ENCODE measurements at places on chromosomes 2 and 18.

DNA sequence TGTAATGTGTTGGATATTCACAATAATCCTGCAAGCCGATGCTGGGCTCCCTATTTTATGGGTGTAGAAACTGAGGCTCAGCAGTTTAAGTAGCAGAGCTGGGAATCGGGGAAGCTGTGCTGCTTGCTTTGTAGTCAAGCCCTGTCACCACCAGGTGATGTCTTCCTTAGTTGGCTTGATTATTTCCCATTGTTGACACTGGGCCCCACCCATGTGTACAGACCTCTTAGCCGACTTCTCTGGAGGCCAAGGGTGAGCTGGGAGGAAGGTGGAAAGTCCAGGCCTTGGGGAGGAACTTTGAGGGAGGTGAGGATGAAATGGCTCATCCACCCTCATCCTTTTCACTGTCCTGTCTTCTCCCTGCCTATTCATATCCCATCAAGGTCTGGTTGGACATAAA lies 60.0 kb downstream of the CAPN13 start:
- DNase-seq, result no peak

- no peak for DNase-seq
Observed at GRCh38 chr2:172119089-172119488, 16.4 kb upstream of the DLX2 start.

- DNase-seq, result no peak
Observed at GRCh38 chr2:203238292-203238703, 520 bp upstream of the CYP20A1 start.

- DNase-seq, result no peak
Observed at GRCh38 chr2:60549238-60549927, 4.1 kb downstream of the BCL11A start.

- DNase-seq, result no peak
Observed at GRCh38 chr2:207487650-207488311, 42.0 kb upstream of the CREB1 start.

GRCh38 chr2:203412546-203413331 lies 84.5 kb downstream of the ABI2 start:
- DNase-seq, result no peak

GRCh38 chr2:200742426-200742825 lies 69.3 kb upstream of the BZW1 start:
- no peak for DNase-seq

- no peak for DNase-seq
Observed at GRCh38 chr18:74316257-74317170, 875 bp downstream of the C18orf63 start.

DNA sequence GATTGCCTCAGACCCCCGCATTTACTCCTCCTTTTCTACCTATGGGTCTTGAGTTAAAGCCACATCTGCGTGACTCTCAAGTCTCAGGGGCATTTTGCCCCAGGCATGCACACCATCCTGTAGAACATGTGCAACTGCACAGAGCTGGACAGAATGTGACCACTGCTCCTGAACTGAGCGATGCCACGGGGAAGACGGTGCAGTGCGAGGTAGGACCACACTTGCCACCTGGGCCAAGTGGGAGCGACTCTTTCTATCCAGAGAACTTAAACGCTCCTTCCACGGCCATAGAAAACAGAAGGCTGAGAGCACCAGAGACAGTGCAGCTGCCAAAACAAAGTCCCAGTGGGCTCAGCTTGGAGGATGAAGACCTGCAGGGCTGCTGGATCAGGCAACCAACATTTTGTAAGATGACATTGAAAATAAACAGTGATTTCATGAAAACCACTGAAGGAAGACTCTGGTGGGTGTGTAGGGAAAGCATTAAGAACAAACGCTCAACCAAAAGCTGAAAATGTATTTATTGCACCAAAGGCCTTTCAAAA lies 149.0 kb upstream of the HDAC4 start:
- no peak for DNase-seq

DNA sequence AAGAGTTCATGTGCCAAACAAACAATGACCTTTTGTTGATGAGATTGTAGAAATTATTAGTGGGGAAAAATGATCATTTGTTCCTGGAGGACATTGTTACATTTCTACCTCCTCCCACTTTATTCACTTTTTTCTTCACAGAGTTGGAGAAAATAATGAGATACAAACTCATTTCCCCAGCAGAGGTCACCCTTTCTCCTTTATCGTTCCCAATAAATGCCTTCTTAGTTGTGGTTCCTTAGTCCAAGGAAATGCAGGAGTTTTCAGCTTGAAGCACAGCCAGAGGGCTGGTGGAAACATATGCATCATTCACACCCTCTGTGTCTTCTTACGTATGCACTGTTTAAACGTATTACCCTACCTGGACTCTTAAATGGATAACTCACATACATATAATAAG lies 108.8 kb downstream of the SLC4A3 start:
- DNase-seq, result no peak

DNA sequence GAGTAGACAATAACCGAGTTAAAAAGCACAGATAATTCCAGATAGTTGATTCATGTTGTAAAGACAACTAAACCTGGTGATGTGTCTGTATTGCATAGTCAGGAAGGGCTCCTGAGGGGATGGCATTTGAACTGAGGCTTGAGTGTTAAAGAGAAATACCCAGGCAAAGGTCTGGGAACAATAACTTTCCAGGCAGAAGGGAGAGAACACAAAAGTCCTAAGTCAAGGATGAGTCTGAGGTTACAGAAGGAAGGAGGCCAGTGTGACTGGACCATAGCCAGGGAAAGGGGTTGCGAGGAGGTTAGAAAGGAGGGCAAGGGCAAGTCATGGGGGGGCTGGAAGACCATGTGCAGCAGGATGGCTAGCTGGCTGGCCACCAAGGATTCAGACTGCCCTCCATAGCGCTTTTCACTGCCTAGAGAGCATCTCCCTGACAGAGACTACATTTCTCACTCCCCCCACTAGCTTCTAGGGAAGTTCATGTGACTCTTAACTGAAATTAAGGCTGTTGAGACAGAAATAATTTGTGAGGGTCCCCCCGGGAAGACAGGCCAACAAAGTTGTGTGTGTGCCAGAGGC lies 135.5 kb upstream of the CREB1 start:
- no peak for DNase-seq

GRCh38 chr2:45739796-45740485 lies 88.5 kb downstream of the PRKCE start:
- no peak for DNase-seq

GRCh38 chr2:9498210-9498609 lies 23.9 kb downstream of the IAH1 start:
- DNase-seq, result no peak

- DNase-seq, result no peak
Observed at GRCh38 chr2:102184568-102184967, 2.3 kb upstream of the IL1RL2 start.

DNA sequence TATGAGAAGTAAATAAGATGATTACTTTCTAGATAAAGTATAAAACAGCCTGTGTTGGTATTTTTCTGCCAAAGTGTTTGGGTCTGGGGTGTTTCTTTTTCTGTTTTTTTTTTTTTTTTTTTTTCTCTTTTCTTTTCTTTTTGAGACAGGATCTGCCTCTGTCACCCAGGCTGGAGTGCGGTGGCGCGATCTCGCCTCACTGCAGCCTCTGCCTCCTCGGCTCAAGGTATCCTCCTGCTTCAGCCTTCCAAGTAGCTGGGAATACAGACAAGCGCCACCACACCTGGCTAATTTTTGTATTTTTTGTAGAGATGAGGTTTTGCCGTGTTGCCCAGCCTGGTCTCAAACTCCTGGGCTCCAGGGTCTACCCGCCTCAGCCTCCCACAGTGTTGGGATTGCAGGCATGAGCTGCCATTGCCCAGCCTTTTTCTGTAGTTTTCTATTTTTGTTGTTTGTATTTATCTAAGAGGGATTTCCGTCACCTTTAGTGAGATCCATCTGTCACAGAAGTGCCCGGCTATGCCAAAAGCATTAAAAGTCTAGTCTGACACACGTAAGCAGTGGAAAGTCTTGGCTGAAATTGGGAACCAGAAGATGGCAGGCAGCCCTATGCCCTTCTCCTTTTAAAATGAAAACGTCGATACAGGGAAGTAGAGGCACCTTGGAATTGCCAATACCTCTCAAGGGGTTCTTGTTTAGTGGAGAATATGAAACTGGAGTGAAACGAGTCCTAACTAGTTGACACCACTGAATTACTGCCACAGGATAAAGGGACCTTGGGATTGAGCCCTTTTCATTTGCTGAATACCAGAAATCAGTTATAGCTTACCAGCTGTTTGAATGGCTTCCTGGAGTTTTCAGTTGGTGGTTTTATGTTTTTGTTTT lies 14.0 kb downstream of the UGP2 start:
- no peak for DNase-seq

- DNase-seq, result no peak
Observed at GRCh38 chr2:190415794-190416775, 7.9 kb downstream of the MFSD6 start.

GRCh38 chr2:237445611-237446337 lies 31.8 kb upstream of the COL6A3 start:
- no peak for DNase-seq

DNA sequence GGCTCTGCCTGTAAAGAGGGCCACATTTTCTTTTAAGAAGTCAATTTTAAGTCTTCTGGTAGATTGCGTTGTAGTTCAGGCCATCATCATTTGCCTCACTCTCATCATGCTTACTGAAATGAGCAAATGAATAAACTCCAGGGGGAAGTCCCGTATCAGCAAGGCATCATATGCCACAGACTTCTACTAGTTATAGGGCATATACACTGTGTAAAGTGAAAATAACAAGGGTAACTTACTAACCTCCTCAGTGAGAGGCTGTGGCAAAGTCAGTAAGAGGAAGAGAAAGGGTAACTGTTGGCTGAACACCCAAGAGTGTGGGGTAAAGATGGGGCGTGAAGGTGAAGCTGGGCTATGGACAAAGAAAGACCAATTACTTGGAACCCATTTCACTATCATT lies 456.2 kb downstream of the SPAG16 start:
- DNase-seq, result no peak

DNA sequence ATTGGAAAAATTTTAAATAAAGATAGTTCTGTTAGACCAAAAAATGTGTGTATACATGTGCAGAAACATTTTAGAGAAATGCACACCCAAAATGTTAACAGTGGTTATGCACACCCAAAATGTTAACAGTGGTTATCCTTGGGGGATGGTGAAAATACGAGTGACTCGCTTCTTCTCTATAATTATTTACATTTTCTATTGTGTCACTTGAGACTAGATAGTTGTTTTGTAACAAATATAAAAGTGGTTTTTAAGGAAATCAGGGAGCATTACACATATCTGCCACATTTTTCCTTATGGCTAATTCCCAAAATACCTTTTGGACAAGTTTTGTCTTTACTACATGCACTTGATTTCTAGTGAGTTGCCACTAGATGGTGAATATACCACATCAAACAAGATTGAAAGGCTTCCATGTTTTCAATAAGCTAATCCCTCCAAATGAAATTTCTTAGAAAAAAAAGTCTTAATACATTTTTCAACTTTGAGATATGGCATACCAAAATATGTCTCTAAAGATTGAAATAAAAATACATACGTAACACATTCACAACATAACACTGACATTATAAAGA lies 9.0 kb upstream of the HIBCH start:
- DNase-seq, result no peak

GRCh38 chr2:191521608-191522208 lies 156.2 kb upstream of the NABP1 start:
- no peak for DNase-seq

DNA sequence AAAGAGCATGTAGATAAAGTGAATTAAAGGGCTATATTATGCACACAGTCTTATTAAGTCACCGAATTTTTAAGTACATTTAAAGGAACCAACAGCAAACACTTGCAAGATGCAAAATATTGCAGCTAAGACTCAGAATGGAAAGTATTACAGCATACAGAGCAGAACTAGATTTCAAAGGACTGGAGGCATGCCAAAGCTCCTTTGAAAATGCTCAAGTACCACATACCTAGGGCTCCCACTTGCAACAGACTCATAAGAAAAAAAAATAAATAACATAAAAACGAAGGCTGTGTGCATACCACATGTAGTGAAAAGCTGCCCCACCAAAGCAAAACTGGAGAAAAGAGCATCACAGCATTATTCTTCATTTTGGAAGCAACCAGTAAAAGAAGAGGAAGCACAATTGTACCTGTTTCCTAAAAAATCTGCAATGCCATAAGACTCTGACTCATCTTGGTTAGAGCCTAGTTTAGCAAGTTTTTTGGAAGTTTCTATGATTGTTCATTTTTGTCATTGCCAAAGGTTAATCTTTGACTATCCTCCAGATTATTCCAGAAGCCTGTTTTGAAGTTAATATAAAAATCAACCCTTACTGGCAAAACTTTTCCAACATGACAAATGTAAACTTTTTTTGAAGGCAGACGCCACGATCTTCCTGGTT lies 306.0 kb upstream of the COL3A1 start:
- no peak for DNase-seq

- DNase-seq, result no peak
Observed at GRCh38 chr2:107466241-107466640, 360.5 kb upstream of the RGPD4 start.

DNA sequence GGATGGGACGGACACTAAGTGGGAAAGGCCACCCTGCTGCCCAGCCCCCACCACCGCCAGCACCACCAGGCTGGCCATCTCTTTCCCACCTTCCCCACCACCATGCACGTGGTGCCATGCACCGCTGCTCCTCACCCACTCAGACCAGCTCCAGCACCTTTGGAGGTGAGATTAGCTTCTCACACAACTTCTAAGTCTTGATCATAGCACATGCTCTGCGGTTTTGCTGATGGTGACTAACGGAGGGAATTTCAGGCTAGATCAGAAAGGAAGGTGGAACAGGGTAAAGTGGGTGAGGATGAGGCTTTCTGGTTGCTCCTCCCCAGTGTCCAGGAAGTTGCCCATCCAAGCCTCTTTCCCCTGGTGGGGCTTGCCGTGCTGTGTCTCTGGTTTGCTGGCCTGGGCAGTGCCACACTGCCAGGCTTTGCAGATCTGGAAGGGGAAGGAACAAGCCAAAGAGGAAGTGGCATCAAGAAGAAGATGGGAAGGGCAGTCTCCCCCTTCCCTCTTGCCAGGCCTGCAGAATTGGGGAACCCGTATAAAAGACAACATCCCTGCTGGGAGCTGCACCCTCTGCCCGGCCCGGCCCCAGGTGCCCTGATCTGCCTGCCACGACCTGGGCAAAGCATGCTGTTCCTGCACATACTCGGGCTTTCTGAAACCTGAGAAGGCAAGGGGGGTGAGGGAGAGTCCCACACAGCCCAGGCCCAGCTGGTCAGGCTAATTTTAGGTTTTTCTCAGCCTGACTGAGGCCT lies 44.3 kb upstream of the CAB39 start:
- DNase-seq, result no peak

DNA sequence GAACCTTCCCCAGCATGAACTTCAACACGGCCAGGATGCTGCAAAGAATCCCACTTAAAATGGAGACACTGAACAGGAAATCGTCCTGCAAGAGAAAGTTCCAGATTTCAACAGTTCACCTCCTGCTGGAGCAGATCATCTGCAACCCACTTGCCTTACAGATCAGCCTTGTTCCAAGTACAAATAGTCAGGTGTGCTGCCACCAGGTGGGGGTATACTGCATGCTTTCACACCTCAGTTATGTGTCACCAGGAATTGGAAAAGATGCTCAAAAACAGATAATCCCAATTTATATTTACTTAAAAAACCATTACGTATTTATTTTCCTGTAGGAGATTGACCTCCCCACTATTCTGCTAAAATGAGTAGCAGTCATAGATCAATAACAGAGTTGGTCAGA lies 212.3 kb downstream of the MGAT5 start:
- DNase-seq, result no peak
